ENCODE measurements at places on chromosomes 11 and 22.

DNA sequence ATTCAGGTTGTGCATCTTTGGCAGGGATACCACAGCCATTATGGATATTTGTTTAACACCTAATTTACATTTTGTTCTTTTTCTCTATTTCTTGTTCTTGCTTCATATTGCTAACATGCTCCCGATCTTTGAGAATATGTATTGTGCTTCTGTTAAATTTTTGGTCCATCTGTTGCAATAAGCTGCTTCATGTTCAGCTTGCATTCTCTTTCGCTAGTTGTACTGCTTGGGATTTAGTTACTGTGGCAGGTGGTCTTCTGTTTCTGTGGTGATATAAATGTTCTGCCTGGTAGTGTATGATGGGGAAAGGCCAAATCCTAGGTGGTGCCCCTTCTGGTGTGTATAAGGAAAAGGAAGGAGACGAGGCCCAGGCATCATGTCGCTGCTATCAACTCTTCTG, 140.2 kb downstream of the SPON1 start:
- no peak for DNase-seq

- DNase-seq, result no peak
Measured at GRCh38 chr11:70079691-70080090, 1.6 kb downstream of the ANO1 start.

DNA sequence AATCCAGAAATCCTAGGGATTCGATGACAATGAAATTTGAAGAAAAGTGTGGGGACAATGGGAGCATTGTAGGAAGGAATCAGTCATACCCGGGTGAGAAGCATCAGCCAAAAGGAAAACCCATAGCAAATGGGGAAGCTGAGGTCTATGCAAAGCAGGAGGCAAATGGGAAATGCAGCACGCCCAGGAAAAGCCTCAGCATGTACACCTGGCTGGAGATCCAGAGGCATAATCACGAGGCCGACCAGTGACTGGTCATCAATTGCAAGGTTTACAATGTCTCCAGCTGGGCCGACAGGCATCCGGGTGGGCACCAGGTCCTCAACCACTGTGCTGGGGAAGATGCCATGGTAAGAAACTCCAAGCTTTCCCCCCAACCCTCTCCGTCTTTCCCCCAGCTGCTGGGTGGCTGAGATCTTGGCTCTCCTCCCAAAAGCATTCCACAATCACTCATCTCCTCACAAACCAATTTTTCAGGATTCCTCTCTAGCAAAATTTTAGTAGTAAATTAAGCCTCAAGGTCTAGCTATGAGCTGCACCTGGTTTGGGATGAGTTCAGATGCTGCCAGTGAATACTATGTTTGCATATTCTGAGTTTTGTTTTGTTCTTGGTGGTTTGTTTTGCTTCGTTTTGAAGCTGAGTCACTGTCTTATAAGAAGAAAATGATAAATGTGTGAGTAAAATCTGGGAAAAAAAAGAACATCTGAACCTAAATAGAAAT, 98.0 kb upstream of the OR5AK2 start:
- no peak for DNase-seq

DNA sequence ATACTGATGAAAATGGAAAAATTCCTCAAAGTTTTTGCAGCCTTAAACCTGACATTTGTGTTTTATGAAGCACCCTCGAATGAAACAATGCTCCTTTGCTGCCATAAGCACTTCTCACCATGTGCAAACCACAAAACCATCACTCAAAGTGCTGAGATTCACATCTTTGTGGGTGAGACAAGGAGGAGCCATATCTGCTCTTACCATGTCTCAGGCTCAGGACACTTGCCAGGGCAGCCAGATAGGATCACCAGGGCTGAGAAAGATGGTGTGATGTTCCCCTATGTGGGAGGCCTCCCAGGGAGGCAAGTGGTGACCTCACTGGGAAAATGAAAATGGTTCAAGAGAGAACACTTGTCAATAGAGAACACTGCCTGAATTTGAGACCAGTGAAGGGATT, 120.4 kb downstream of the CCDC34 start:
- DNase-seq, result no peak

- no peak for DNase-seq
Measured at GRCh38 chr11:25065746-25066145, 568.9 kb downstream of the LUZP2 start.

GRCh38 chr11:15843309-15843872, 513.0 kb downstream of the SOX6 start:
- DNase-seq, result no peak

GRCh38 chr11:13327421-13327820, 49.8 kb downstream of the BMAL1 start:
- DNase-seq, result no peak

DNA sequence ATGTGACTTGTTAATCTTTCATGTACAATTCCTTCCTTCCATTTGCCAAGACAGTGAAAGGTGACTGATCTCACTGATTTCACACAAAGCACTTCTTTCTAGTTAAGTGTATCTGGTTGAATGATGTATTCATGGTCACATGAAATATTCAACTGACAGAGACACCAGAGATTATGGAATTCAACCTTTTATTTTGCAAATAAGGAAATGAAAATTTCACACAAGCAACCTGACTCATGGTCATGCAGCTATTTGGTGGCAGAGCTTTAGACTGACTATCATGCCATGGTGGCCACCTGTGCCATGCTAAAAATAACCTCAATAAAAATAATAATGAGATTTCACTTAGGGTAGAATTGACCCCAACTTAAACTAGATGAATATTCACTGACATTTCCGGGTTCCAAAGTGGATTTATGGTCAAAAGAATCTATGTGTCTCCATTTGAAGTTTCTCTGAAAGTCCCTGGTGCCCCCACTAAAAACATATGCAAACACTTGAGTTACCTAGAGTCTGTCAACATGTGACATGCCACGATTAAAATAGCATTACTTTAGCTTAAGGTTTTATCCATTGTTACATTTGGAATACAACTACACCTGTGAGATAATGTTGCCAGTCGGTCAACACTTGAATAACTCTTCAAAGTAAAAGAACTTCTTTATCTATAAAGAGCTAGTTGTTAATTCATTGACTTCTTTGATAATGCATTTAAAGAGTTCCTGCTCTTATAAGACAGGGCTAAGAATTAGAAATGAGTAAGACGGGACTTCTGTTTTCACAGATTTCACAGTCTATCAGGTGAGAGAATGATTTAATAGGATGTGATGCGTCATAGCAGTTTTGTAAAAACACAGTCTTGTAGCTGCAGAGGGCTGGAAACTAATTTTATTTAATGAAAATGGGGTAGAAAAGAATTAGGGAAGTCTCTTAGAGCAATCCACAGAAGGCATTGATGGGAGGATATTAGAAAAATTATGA, 94.6 kb upstream of the OR9G4 start:
- DNase-seq, result no peak

DNA sequence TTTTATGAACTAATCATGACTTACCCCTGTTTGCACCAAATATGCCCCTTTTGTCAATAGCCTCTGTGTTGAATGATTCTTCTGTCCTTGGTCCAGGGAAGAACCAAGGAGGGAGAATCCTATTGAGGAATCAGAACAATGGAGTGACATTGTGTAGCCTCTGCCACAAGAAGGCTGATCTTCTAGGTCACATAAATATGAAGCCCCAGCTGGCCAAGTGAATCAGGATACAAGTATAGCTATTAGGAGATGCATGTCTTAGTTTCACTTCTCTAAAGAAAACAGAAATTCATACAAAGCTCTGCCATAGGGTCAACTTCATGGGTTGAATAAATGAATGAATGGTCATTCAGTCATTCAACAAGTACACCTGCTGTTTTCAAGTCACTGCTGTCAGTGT, 118.2 kb upstream of the BLID start:
- DNase-seq, result no peak

DNA sequence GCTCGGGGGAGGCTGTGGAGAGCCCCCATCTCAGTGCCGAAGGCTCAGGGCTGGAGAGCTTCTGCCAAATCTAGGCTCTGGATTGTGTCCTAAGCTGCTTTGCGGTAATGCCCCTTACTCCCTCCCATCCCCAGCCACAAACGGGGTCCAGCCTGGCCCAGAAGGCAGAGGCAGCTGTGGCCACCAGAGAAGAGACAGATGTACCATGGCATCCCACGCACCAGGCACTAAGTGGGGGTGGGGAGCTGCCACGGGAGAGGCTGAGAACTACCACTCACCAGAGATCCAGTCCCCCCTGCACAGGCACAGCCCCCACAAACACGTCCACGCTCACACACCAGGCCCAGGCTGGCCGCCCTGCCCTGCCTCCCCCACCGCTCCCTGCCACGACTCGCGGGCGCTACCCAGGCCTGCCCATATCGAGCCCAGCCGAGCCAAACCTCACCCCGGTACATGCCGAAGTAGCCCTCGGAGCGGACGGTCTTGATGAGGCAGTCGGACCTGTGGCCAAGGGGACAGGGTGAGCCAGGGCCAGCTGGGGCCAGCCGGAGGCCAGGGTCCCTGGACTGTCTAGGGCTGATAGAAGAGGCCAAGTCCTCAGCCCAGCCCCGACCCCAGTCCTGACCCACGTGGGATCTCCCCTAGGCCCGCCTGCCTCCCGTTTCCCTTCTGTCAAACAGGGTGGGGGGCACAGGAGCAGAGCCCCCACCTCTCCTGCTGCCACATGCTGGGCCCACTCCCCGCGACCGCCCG, 3.9 kb downstream of the SLC25A22 start:
- no peak for DNase-seq

- DNase-seq, result no peak
Measured at GRCh38 chr11:33948494-33948893, 56.6 kb upstream of the LMO2 start.

DNA sequence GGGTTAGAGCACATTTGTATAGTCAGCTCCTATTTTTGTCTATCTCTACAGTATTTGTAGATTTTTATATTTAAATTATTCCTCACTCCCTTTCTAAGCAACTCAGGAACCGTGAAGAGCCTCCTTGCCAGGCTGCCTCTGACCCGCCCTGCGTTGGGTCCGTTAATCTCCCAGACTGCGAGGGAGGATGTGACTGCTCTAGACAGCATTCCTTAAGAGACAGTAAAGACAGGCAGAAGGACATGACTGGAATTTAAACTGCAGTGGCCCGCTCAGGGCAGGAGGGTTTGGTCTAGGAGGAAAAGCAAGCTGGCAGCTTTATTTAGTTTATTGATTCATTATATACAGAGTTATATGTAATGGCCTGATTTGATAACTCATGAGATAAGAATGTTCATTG, 413.7 kb downstream of the TMEM135 start:
- DNase-seq, result no peak

DNA sequence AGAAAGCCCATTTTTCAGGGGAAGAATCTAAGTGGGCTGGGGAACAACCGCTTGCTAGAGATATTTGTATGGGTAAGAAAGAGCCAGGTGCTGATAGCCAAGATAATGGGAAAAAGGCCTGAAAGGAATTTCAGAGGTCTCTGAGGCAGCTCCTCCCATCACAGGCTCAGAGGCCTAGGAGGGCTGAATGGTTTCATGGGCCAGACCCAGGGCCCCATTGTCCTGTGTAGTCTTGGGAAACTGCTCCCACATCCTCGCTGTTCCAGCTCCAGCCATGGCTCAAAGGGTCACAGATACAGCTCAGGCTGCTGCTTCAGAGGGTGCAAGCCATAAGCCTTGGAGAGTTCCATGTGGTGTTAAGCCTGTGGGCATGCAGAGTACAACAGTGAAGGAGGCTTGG, 73.2 kb upstream of the ARHGAP20 start:
- no peak for DNase-seq

DNA sequence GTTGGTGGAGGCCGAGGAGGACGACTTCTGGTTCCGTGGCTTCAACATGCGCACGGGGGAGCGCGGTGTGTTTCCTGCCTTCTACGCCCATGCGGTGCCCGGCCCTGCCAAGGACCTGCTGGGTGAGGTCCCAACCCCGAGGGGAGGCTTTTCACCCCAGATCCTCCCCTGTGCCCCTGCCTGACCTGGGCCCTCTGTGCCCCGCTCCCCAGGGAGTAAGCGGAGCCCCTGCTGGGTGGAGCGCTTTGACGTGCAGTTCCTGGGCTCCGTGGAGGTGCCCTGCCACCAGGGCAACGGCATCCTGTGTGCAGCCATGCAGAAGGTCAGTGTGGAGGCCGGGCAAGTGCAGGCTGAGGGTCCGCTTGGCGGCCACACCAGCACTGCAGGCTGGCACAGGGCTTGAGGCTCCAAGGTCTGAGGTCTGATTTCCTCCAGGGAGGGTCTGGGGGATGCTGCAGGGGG, 5.1 kb downstream of the MAPK8IP2 start:
- no peak for DNase-seq

DNA sequence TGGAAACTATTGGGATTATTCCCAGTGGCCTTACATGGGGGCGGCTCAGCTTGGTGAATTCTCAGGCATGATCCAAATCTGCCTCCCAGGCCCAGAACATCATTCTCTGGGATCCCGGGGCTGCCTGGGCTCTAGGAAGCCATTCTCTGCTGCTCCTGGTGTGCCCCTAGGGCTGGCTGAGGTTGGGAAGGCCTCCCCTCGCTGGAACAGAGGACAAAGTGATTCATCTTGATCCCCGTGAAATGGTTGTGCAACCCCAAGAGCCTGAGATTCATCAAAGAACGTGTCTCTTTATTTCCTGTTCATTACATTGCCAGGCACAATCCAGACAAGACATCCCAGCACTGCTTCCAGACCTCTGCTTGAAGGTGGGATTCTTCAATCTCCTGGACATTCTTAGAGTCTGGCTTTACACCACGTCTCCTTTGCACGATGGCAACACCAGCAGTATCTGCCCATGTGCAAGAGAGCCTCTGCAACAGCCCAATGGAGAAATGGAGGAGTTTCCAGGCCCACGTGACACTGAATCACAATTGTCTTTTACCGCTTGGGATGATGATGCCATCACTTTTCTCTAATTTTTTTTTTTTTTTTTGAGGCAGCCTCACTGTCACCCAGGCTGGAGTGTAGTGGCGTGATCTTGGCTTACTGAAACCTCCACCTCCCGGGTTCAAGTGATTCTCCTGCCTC, 52.3 kb downstream of the TST start:
- DNase-seq, result no peak
